Stimulated activated CD8-positive, alpha-beta memory T cell treated with anti-CD3 and anti-CD28 coated beads, Interleukin-4, amount 100 ng/mL, for 24 hours (primary cell): ENCODE measurements at places on chromosomes 6 and 20.

- no peak for DNase-seq
Observed at GRCh38 chr6:47836046-47836445, 54.2 kb downstream of the OPN5 start.

- no peak for DNase-seq
Observed at GRCh38 chr6:82410151-82410648, 46.6 kb downstream of the TPBG start.

DNA sequence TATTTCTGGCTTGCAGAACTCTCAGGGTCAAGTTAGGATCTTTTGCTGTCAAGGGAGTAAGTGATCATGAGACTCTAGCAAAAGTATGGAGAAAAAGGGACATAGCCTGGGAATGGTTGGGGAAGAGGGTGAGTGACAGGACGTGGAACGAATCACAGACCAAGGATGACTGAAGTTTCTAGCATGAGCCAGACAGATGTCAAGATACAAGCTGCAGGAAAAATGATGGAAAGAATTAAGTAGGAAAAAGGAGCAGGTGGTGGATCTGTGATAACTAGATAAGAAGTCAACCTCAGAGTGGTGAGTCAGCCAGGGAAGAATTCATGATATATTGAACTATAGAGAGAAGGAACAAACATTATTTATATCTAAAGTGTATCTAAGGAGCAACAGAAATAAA lies 159.8 kb upstream of the SYNDIG1 start:
- no peak for DNase-seq

GRCh38 chr6:81362246-81362645 lies 390.2 kb downstream of the TENT5A start:
- no peak for DNase-seq

DNA sequence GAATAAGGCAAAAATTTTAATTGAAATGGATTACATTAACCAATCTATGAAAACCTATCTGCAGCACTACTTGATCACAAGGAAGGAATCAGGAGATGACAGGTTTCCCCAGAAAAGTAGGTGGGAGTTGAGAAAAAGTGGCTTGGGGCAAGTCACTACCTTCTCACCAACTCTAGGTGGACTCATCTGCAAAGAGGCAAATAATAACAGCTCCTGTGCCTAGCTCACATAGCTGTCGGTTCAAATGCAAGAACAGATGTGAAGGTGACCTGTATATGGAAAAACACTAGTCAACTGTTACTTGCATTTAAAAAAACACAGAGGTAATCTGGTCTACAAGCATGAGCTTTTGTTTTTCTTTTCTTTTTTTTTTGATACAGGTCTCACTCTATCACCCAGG lies 67.2 kb downstream of the POPDC3 start:
- no peak for DNase-seq

GRCh38 chr20:22370137-22370536 lies 214.2 kb downstream of the FOXA2 start:
- no peak for DNase-seq

DNA sequence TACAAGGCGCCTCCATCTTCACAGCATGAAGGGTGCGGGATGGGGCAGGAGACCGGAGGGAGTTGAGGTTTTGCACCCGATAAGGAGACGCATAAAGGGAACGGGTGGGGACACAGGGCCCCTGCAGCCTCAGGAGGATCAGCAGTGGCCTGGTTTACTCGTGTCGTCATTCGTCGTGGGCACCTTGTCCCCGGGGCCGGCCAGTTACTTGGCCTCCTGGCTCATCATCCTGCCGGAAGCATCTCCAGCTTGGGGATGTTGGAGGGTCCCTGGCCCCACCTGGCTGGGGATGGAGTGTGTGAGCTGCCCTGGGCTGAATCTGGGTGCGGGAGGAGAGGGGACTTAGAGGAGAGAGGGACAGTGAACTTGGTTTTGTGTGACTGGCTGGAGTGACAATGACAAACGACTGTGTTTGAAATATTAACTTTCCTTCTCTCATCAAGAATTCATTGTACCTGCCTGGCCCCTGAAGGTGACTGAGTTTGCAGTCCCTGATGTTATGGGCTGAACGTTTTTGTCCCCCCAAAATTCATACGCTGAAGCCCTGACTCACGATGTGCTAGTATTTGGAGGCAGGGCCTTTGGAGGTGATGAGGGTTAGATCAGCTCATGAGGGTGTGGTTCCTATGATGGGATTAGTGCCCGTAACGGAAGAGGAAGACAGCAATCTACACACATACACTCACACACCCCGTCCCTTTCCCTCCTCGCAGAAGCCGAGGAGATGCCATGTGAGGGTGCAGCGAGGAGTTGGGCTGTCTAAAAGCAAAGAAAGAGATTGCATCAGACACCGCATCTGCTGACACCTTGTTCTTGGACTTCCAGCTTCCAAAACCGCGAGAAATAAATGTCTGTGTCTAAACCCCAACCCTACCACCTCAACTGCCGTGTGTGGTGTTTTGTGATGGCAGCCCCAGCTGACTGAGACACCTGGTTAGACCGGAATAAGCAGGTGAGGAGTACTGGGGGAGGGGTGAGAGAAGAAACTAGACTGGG lies 65.0 kb upstream of the MAP3K4 start:
- no peak for DNase-seq

DNA sequence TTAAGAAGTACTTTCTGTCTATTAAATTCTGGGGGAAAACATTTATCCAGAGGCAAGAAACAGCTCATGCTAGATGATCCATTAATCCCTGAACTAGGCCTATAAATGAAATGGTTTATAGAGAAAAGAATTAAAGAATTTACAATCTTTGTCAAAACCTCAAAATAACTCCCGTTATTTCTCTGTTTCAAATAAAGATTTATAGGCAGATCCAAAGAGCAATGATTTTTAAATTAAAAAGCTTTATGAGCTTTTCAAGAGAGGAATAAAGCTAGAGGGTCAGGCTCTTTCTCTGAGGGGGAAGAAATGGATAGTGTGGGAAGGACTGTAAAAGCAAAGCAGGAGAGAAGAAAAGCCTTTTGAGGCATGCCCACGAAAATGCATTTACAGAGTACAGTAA lies 82.5 kb upstream of the OGFRL1 start:
- no peak for DNase-seq

- no peak for DNase-seq
Observed at GRCh38 chr6:34745277-34746103, 11.8 kb upstream of the SNRPC start.

DNA sequence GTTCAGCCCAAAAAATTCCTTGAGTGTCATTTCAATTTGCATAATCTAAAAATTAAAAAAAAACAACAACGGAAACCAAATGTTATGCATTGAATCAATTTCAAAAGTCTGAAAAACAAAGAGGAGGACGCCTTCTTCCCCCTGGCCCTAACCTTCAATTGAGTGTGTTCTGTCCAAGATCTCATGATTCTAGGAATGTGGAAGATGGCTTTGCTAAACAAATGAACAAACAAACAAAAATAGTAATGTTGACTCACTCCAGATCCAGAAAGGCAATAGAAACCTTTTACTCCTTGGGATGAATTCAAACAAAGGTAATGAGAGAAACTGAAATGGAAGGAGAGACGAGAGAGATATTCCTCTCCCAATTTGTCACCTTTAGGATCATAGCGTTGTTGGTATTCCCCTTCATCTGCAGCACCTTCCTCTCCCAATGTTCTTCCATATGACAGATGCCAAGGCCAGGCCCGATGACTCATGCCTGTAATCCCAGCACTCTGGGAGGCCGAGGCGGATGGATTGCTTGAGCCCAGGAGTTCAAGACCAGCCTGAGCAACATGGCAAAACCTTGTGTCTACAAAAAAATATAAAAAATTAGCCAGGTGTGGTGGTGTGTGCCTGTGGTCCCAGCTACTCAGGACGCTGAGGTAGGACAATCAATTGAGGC lies 109.2 kb upstream of the ADGRF1 start:
- no peak for DNase-seq

DNA sequence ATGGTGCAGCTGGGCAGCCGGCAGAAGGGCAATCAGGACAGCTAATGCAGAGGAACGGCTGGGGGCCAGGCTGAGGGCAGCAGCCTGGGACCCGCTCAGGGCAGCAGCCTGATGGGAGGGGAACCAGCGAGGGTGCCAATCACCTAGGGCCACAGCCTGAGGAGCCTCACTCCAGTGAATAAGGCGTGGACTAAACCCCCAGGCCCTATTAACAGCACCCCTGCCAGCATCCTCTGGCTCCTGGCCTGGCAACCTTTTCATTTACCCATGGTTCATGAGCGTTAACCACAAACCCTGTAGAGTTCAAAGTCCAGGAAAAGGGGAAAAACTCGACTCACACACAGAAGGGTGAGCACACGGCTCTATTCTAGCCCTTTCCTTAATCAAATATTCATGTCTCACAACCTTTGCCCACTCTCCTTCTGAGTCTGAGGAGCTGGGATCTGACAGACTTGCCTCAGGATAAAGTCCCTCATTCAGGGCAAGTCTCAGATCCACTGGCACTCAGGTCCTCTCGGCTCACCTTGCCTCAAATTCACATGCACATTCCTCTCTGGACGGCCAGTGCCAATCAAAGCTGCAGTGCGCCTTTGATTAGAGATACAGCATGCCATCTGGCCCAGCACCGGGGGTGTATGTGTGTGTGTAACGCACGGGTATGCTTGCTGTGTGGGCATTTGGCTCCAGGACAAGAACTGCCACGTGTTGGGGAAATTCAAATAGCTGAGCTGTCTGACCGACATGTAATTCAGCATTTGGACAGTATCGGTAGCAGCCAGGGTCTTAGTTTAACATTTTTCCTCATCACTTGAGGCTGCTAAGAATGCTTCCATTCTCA lies 86.9 kb upstream of the TRAF3IP2 start:
- no peak for DNase-seq

- no peak for DNase-seq
Observed at GRCh38 chr6:80690551-80691131, 584.2 kb downstream of the BCKDHB start.

DNA sequence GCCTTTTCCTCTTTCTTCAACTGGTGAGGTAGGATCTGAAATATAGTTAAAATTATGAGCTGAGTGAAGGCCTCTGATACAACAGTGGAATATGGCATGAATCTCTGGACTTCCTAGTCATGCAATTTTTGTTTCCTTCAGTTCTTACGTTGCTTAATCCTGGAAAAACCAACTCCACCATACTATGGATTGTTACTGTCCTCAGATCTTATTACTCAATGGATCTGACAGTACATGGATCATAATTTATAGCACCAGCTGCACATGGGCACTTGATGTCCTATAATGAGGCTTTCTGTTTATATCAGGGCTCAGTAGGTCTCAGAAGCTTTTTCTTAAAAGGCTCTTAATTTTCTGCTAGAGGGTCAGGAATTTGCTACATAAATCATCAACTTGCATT lies 1341.0 kb upstream of the EYS start:
- no peak for DNase-seq

DNA sequence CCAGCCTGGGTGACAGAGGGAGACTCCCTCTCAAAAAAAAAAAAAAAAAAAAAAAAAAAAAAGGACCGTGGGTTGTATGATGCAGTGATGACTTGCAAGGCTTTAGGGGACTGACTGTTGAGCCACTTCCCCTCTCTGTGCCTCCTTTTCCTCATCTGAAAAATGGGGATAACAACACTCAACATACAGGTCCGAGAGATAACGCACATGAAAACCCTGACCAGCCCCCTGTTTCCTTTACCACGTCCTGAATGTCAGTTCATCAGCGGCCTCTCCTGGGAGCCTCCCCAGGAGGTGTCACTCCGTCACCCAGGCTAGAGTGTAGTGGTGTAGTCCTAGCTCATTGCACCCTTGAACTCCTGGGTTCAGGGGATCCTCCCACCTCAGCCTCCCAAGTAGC lies 3.9 kb downstream of the SLA2 start:
- DNase-seq, result no peak

- DNase-seq, result no peak
Observed at GRCh38 chr6:17484201-17484849, 90.9 kb downstream of the CAP2 start.

GRCh38 chr20:22400440-22400839 lies 183.9 kb downstream of the FOXA2 start:
- DNase-seq, result no peak

GRCh38 chr6:2783188-2783963 lies 18.2 kb downstream of the WRNIP1 start:
- DNase-seq, result no peak

- DNase-seq, result no peak
Observed at GRCh38 chr6:21961226-21961625, 335.6 kb downstream of the PRL start.

DNA sequence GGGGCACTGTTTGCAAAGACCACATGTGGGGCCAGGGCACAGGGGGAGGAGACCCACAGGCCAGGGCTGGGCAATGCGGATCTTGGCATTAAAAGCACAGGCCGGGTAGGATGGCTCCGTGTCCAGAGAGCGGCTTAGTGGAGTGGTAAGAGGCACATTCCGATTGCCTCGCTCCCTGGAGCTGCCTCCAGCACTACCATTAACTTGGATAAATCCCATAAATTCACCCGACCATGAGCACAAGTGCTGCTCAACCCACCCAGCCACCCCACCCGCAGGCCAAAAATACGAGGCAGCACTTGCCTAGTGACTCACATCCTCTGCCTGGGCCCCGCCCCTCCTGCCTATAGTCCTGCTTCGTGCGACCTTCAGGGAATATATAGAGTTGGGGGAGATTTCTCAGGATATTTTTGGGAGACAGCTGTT lies 67.5 kb upstream of the QKI start:
- DNase-seq, result no peak

- DNase-seq, result no peak
Observed at GRCh38 chr6:30954631-30955366, 14.0 kb downstream of the MUCL3 start.

DNA sequence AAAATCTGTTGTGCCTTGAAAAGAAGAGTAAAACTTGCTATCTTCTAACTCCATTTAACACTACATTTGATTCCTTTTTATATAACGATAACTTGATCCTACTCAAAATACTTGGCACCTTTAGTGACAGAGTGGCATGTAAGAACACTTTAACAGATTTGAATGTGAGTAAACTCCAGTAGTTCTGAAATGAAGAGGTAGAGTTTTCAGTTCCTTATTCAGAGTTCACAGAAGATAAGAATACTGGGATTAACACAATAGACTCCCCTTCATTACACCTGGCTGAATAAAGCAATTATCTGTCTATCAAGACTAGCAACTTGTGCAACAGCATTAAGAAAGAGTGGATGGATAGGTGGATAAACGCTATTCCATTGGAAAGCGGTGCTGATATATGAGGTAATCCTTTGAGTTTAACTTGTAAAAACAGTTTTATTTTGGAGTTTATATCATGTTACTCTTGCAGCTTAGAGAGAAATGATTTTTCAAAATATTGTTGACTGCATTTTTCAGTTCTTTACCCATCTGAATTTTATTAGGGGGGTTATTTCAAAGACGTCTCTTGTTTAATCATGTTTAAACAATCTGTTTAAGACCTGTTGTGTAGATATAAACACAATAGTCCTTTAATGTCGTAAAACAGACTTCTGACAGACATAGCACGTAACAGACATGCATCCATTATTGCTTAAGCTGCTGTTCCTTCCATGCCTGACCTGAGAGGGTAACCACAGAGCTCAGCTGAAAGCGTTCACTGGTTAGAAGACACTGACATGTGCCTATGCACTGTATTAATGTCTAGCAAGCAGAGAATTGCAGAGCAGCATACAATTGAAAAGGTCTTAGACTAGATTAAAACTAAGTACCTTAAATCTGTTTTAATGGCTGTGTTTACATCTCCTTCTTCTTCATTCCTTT lies 102.4 kb upstream of the SUPT3H start:
- no peak for DNase-seq

GRCh38 chr20:18360635-18361034 lies 72.3 kb downstream of the ZNF133 start:
- DNase-seq, result no peak
